B cell (primary cell): ENCODE measurements at places on chromosomes 2 and 18. TPM values are rescaled to one million over a fixed set of nuclear protein-coding genes. Genes with fewer than 3 reads are reported as not detected.

GPR39 gene
- not detected in 2 replicates for polyA plus RNA-seq

PASK gene
- 26.6 and 48.2 TPM in 2 replicates for polyA plus RNA-seq

LYG2 gene
- not detected in 2 replicates for polyA plus RNA-seq

TMEM131 gene
- polyA plus RNA-seq = 24.3 and 33.2 TPM in 2 replicates

TGFA gene
- polyA plus RNA-seq = 0.04 and 0.10 TPM in 2 replicates

HOXD8 gene
- polyA plus RNA-seq = not detected in 2 replicates

DPYSL5 gene
- polyA plus RNA-seq = not detected in 2 replicates

STAT1 gene
- polyA plus RNA-seq = 20.3 and 20.5 TPM in 2 replicates

DNA sequence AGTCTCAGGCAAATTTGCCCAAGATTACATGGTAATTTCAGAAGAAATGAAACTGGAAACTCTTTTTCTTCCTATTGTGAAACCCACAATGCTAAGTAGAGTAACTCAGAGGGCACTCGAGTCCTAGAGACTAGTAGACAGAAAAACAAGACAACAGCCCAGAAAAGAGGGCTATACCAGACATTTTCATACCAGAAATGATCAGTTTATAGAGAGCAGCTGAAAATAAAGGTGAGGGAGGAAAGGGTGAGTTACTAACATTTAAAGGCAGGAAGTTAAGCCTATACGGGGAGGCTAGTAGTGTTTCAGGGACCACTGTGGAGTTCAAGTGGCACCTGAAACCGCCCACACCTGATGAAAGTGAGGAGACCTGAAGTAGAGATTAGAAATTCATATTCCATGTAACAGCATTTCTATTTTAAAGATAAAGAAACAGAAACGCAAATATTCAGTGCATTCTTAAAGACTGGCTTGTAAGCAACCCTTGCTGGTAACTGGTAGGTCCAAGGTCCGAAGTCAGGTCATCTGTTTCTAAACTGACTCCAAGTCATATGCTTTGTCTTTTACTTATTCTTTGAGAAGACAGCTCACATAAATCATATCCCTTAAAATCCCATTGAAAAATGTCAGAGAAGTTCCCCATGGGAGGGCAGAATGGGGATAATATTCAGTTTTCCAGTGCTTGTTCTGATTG lies 145.1 kb upstream of the ITGB6 start:
- DNase-seq = no peak

DNA sequence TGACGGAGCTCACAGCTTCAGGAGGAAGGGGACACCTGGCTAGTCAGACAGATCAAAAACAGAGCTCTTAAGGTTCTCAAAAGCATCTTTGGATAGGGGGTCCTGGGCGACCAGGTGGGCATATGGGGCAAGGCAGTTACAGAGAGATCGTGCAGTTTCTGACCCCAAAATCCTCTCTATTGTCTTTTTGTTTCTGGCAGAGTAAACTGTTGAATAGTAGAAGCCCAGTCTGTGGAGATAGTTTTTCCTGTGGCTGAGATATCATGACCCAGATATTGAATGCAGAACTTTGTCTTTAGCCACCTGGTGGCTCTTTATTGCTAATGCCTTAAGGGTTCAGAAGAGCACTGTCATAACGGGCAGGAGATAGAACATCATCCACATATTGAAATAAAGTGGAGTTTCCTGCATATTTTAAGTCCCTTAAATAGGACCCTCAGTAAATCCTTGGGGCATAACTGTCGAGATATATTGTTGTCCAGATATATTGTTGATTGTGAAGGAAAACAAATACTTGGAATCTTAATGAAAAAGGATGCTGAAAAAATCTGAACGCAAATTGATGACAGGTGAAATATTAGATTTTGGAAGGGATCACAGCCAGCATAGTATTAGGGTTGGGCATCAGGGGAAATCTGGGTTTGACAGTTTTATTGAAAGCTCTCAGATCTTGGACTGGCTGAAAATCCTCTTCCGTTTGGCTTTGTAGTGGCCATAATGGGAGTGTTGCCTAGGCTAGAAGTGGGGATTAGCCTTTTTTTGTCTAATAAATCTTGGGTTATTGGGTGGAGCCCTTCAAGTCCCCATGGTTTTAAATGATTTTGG lies 14.1 kb upstream of the ZDBF2 start:
- peak; percentile 53 for DNase-seq

- no peak for DNase-seq
These were observed 427 bp downstream of the RBKS start for GRCh38 chr2:27889774-27890145.

GRCh38 chr18:9115984-9116383 lies 13.5 kb downstream of the NDUFV2 start:
- no peak for DNase-seq

- DNase-seq = no peak
These were observed 20.5 kb upstream of the SLC40A1 start for GRCh38 chr2:189601043-189601442.

DNA sequence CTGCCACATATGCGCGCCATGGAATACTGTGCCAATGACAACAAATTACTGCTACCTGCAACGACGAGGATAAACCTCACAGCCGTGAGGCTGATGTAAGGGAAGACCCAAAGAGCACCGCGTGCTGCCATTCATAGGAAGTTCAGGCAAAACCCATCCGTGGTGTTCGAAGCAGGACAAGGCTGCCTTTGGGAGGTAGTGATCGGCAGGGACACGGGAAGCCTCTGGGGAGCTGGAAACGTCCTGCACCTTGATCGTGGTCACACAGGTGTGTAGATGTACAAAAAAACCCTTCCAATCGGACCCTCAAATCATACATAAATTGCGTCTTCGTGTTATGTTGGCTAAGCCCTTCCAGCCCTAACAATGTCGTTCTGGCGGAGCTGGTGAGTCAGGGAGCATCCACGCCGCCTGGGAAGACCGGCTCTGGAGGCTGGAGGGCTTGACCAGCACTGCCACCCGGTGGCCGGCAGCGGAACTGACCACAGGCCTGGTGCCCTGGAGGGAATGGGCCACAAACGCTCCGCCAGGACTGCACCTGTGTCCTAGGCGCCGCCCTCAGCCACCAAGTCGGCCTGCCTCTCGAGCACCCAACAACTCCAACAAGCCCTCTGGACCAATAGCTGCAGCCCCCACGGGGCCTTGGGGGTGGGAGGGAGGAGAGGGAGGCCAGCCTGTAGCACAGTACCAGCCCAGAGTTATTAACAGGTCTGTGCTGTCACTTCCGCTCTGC lies 4.1 kb upstream of the NEURL3 start:
- peak; percentile 78 for DNase-seq

DNA sequence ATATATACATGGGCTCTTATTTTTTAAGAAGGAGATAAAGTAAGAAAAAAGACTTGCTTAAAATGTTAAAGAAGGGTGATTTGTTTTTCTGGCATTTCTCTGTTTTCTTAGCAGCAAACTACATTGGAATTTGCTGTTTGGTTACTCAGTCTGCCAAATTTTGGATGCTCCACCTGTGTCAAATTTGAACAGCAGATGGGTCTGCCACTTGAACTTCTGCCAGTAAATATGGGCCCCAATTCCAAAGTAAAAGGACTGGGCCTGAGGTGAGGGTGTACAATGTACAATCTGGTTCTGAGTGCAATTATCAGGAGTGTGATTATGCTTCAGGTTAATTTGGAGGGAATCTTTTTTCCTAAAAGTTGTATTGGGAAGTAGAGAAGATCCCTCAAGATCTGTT lies 794.5 kb downstream of the DSC3 start:
- DNase-seq = no peak

- DNase-seq = no peak
These were observed 54.8 kb downstream of the SEMA4F start for GRCh38 chr2:74708883-74709282.

DNA sequence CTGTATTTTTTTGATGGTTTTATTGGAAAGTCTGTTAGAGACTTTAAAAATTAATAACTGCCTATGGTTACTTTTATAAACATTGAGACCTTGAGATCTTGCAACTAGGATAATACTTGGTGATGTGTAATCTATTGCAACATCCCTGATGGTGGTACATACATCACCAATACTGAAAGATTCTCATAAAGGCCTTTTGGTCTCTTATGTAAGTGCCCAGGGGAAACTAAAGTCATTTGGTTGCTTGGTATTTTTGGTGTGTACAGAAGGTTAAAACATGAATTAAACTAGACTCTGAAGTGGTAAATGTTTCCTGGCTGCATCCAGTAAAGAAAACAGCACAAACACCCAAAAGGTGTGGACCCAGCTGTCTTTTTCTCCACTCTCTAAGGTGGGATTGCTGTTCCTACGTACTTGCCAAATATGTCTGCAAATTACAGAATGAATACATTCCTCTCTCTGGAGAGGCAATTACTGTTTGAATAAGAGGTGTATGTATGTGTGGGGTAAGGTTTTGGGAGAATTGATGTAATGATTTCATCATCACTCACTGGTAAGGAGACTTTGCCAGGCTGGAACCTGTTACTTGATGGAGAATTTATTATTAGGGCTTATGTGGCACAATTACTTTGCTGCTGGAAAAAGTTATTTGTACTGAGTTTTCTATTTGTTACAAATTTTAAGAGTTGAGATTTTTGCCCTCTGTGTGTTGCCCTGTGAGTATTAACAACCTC lies 3.6 kb downstream of the B3GNT2 start:
- no peak for DNase-seq

GRCh38 chr18:49656073-49656692 lies 94.3 kb downstream of the LIPG start:
- no peak for DNase-seq

GRCh38 chr18:43181711-43182110 lies 66.2 kb upstream of the RIT2 start:
- DNase-seq = no peak

DNA sequence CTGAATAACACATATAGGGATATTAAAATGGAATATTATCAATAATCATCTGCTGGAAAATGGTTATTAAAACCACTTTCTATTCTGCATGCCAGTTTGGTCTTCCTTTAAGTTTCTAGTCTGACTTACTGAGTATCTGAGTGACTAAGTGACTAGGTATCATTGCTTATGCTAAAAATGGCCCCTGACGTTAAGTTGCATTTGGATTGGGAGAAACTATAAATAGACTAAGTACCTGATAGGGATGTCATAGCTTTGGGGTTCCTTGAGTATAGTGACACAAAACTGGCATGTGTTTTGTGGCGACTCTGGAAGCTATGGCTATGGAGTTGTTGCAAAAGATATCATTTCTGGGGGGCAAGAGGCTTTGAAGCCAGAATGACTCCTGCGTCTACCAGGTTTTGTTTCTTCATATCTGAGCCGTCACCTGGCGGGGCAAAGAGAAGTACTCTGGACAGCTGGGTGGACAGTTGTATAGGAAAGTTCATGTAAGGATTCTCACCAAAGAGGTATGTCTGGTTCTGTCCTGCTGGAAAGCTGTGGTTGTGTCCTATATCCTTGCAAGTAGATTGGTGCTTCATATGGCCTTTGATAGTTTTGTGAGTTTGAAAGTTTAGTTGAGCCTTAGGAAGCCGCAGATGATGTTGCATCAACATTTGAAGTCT lies 17.9 kb downstream of the ITGAV start:
- no peak for DNase-seq

GRCh38 chr2:183010112-183010511 lies 28.1 kb downstream of the NCKAP1 start:
- no peak for DNase-seq

GRCh38 chr2:111178730-111179405 lies 58.2 kb downstream of the BCL2L11 start:
- no peak for DNase-seq

DNA sequence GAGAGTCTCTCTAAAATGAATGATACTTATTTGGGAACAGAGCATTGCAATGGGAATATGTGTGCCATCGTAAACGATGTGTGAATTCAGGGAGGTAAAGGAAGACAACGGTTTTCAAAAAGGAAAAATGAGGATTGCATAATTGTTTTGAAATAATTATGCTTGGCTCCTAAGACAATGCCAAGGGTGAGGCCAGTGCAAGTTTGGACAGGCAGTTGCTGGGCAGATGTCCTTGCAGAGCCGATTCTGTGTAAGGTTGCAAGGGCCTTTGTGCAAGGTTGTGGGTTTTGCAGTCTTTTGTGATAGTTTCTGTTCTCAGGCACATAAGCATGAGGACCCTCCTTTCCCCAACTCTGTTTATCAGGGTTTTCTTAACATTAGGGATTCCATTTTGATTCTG lies 70.0 kb upstream of the ZNF236 start:
- DNase-seq = no peak

DNA sequence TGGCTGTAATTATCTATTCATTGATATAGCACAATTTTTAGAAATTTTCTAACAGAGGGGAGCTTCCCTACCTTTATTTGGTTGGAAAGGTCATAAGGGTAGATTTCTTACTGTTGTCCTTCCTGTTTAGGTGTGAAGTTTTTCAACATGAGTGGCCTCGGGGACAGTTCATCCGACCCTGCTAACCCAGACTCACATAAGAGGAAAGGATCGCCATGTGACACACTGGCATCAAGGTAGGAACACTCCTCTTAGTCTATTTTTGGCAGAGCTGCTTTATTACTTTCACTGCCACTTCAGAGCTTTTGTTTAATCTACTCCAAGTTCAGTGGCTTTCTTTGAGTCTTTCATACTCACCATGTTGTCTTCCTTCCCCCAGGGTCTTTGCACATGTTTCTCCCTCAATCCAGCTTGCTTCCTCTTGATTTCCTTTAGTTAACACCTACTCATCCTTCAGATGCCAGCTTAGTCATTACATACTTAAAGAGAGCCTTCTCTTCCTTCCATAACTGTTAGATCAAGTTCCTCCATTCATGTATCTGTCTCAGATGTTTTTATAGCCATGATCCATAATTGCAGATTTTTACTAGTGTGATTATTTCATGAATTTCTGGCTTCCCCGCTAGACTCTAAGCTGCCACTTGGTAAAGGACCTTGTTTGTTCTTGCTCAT lies 134.5 kb downstream of the PTRHD1 start:
- DNase-seq = no peak

- DNase-seq = no peak
These were observed 748 bp downstream of the TWIST2 start for GRCh38 chr2:238848691-238848975.

DNA sequence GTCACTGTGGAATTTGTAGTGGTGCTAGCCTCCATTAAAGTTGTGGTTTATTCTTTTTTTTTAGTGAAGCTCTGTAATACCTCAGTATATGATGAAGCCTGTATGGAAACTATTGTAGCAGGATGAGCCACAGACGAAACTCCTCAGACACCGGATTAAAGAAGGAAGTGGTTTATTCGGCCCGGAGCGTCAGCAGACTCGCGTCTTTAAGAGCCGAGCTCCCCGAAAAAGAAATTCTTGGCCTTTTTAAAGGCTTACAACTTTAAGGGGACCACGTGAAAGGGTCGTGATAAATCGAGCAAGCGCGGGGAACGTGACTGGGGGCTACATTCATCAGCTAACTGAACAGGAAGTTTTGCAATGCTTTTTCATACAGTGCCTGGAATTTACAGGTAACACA lies 8.1 kb upstream of the CCL20 start:
- DNase-seq = peak; percentile 55
